MG63 (cell line): ENCODE measurements at places on chromosomes 3 and 15. TPM values are rescaled to one million over a fixed set of nuclear protein-coding genes. Genes with fewer than 3 reads are reported as not detected.

Gene FGD5
- total RNA-seq = 0.40 TPM in 1 of 2 replicates, not detected in the other

Gene GOLGA6D
- total RNA-seq = not detected in 2 replicates

Gene OCA2
- total RNA-seq = not detected in 2 replicates

Gene CCDC191
- 0.20 and 1.5 TPM in 2 replicates for total RNA-seq

Gene ATR
- 11.1 and 53.0 TPM in 2 replicates for total RNA-seq

Gene APOD
- not detected in 2 replicates for total RNA-seq

Gene ARPC4
- 125 and 175 TPM in 2 replicates for total RNA-seq

Gene THPO
- not detected in 2 replicates for total RNA-seq

Gene MKRN2OS
- not detected in 2 replicates for total RNA-seq

Gene PARP14
- total RNA-seq = 17.9 and 18.0 TPM in 2 replicates

Gene GPR149
- not detected in 2 replicates for total RNA-seq

Gene STT3B
- total RNA-seq = 74.7 and 123 TPM in 2 replicates

Gene CD47
- total RNA-seq = 69.0 and 158 TPM in 2 replicates

Gene GP9
- not detected in 2 replicates for total RNA-seq

Gene NISCH
- 8.1 and 15.5 TPM in 2 replicates for total RNA-seq

Gene DENND6A
- 3.6 and 17.8 TPM in 2 replicates for total RNA-seq

Gene RLBP1
- total RNA-seq = not detected in 2 replicates

Gene FBXW12
- total RNA-seq = not detected in 2 replicates

Gene C3orf85
- not detected in 2 replicates for total RNA-seq

Gene SLC28A2
- not detected in 2 replicates for total RNA-seq

Gene POLG
- total RNA-seq = 37.3 and 84.1 TPM in 2 replicates

Gene UBAP1L
- 0.43 and 1.0 TPM in 2 replicates for total RNA-seq
